ENCODE measurements at places on chromosomes 1 and 21.
A peak's percentile ranks its signal among the peaks of the same experiment; 100 is the strongest.

GRCh38 chr1:58911841-58912499 is 128.1 kb upstream of the JUN start:
- DNase-seq = no peak

GRCh38 chr21:45943630-45944540 is 37.7 kb upstream of the COL6A1 start:
- no peak for DNase-seq

- DNase-seq = no peak
Measured at GRCh38 chr1:201391651-201392511, 7.2 kb downstream of the LAD1 start.

DNA sequence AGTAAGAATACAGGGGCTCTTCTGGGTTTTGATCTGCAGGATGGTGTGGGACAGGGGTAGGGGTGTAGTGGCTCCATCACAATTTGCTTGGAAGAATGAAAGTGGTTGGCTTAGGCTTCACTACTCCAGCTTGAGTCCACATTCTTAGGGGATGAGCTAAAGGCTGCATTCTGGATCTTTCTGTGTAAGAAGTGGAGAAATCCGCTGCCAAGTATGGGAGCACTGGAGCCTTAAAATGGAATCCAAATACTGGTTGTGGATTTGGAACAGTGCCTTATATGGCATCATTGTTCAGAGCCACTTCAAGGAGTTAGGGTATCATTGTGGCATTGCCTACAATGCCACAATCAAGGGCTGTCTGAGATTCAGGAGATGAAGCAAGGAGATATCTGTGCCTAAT is 187.1 kb downstream of the LMO4 start:
- DNase-seq = no peak

- DNase-seq = no peak
Measured at GRCh38 chr1:156119503-156120209, 5.1 kb downstream of the LMNA start.

GRCh38 chr21:20999659-21000058 is 1.4 kb downstream of the NCAM2 start:
- peak; percentile 84 for DNase-seq

- no peak for DNase-seq
Measured at GRCh38 chr1:78318011-78318410, 172.8 kb upstream of the PTGFR start.

GRCh38 chr1:234262007-234262753 is 111.1 kb upstream of the COA6 start:
- no peak for DNase-seq

DNA sequence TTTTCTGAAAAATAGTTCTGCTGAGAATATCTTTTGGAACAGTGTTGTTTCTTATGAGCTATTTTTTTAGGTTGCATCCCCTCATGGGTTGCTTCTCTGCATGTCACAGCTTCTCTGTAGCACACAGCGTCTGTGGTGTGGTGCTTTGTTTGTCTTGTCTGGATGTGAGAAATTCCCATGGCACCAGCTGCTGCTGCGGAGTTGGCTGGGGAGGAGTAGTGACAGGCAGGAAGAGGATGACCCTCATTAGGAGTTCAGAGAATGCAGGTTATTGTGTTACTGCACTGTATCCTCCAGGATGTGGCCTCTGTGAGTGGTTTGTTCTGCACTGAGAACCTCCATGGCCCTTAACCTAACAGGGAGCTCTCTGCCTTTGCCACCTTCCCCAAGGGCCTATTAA is 64.8 kb downstream of the TSEN15 start:
- DNase-seq = no peak

- DNase-seq = no peak
Measured at GRCh38 chr1:167223144-167224103, 2.7 kb downstream of the POU2F1 start.

DNA sequence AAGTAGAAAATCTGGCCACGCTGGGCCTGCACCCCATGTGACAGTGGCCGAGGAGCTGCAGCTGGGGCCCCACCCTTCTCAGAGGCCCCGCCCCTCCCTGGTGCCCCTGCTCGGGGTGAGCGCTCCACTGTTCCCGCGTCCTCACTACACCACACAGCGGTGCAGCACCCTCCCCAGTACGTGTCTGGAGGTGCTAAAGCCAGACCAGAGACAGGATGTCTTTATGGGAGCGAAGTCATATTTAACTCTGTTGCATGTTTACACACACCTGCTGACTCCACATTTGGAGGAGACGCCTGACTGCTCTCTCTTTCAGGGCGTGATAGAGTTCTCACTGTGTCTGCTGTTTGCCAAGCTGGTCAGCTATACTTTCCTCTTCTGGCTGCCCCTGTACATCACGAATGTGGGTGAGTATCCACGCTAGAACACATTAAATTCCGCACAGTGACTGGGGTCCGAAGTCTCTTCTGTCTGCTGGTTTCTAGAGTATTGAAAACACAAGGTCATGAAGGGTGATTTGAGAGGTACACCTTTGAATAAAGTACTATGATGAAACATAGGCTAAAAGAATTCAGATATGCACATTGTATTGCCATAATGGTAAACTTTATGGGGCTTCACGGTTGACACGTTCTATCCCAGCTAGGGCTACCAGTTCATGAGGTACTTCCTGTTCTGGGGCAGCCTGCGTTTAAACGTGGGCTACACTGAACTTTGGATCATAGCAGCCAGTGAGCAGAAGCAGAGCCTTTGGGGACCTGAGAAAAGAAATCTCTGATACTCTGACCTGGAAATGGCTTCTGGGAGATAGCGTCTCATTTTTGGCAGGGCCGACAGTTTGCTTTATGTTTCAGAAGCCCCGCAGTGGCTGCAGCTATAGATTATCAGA is 48.4 kb downstream of the SLC37A1 start:
- DNase-seq = no peak

DNA sequence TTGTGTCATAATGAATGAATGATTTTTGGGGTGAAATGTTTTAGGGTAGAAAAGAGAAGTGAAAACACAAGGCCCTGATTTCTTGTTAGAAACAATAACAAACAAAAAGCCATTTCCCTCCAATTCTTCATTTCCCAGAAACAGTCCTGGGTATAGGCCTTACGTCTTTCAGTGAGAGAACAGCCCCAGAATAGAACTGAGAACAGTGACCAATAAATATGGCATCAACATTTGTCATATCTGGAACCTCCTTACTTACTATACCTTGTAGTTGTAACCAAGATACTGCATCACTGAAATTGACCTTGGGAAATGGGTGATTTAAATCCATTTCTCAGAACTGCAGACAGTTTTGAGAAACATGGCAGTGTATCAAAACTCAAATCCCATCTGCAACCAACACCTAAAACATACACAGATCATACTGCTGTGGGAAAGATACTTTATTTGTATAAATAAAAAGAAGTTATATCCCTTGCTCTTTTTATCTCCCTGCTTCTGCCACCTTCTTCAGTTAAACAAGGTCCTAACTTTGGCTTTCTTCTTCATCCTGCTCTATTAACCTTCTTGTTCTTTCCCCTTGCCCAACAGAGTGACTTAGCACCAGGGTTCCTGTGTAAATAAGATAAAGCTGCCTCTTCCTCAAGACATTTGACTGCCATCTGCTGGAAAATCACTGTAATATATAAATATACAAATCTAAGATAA is 19.5 kb downstream of the XKR8 start:
- DNase-seq = peak; percentile 73

DNA sequence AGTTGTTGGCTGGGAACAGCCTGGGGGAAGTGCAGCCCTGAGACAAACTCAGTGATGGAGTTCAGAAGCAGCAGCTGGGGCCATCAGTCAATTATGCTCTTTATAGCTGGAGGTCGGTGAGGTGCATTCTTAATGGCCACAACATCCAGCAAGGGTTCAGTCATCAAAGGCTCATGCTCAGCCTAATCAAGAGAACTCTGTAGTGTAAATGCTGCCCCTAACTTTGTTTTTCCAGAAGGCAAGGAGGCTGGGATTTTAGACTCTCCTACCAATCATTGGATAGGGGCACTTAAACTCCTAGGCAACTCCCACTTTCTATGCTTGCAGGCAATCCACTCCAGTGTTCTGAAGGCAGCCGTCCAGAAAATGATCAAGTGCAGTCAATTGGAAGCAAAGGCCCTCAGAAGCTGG is 15.0 kb upstream of the RGS4 start:
- DNase-seq = no peak

- no peak for DNase-seq
Measured at GRCh38 chr1:115507901-115508300, 133.9 kb upstream of the VANGL1 start.

DNA sequence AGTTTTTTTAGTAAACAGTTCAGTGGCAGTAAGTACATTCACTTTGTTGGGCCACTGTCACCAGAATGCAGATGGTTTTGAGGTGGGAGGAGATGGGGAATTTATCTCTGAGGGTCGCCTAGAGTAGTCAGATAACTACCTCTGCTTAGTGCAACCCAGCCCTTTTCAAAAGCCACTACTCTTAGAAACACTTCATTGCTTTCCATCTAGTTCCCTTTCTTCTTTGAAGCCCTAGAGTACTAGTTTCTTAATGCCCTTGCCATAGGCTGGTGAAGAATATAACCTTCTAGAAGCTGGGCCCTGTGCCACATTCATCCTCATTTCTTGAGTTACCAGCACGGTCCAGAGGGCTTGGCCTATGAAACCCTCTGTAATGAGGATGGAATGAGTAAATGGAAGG is 28.4 kb upstream of the ST3GAL3 start:
- DNase-seq = no peak

- DNase-seq = no peak
Measured at GRCh38 chr1:227003165-227003564, 63.1 kb downstream of the COQ8A start.

GRCh38 chr1:17475752-17476151 is 36.3 kb upstream of the RCC2 start:
- no peak for DNase-seq

- peak; percentile 57 for DNase-seq
Measured at GRCh38 chr1:164716992-164717703, 158.2 kb downstream of the PBX1 start.

GRCh38 chr1:161722406-161722805 is 1.1 kb downstream of the FCRLB start:
- peak; percentile 74 for DNase-seq

GRCh38 chr1:102191723-102192122 is 195.0 kb upstream of the OLFM3 start:
- DNase-seq = peak; percentile 71

- DNase-seq = no peak
Measured at GRCh38 chr1:8046391-8046790, 20.3 kb upstream of the ERRFI1 start.

GRCh38 chr1:156228501-156228900 is 13.5 kb upstream of the BGLAP start:
- no peak for DNase-seq

DNA sequence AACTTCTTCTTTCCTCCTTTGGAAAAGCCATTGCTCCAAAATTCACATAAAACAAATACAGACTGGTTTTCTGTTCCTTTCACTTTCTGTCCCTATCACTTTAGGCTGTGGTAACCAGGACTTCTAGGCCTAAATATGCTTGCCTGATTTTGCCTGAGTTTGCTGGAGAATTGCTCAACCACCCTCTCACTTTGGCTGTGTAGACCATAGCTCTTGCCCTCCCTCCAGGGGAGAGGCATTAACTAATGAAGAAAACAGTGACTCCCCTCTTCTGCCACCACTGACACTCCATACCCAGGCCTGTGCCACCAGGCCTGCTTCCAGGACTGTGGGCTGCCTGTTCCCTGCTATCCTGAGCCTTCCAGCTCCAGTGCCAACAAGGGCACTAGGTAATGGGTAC is 163.5 kb downstream of the TOMM20 start:
- DNase-seq = no peak

DNA sequence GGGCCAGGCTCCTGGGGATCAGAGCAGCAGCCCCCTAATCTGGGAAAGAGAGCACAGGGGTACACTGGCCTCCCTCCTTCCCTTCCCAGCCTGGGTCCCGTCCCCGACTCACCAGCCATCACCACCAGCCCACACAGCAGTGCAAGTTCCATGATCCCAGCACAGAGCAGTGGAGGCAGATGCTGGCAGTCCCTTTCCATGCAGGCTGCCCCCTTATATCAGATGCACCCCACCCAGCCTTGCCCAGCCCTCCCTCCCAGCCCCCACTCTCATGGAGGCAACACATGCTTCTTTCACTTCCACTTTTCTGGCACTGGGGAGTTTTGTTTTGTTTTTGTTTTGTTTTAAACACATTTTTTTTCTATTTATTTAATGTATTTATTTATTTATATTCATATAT is at the start of gene PLA2G2D:
Gene PLA2G2D (minus strand): TSS at position 190 of the 400 bp plus-strand sequence. CDS start 38 bp downstream, at position 152.
- no peak for DNase-seq

GRCh38 chr1:110155878-110156522 is 5.7 kb downstream of the SLC6A17 start:
- peak; percentile 72 for DNase-seq

GRCh38 chr1:222792744-222793143 is 22.1 kb upstream of the DISP1 start:
- DNase-seq = peak; percentile 60

DNA sequence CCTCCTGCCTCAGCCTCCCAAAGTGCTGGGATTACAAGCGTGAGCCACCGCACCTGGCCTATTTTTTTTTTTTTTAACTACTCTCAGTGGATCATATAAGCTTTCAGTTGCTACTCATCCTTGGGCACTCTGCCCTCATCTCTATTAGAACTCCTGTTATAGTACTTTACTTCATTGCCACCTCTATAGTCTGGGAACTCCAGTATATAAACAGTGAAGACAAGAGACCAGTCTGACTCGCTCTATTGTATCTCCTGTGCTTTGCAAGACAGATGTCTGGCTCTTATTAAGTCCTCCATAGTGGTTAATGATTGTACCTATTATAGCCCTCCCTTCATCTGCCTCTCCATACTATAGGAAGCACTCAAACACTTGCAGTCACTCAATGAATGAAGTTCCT is 15.1 kb downstream of the KHDRBS1 start:
- DNase-seq = no peak

DNA sequence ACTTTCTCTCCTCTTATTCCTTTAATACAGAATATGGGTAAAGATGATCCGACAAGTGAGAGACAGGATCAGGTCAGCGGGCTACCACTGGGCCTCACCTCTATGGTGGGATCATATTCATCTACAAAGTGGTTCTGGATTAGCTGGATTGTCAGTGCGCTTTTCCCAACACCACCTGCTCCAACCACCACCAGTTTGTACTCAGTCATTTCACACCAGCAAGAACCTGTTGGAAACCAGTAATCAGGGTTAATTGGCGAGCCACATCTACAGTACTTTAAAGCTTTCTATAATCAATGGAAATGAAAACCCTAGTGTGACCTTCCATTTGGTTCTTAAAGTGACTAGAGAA is 643 bp downstream of the NRAS start:
- DNase-seq = no peak
